ENCODE measurements at places on chromosomes 7 and 10.

GRCh38 chr7:155449869-155450557 lies 7.9 kb upstream of the EN2 start:
- no peak for ATAC-seq

GRCh38 chr10:29253690-29254029 lies 35.2 kb upstream of the LYZL1 start:
- no peak for ATAC-seq

DNA sequence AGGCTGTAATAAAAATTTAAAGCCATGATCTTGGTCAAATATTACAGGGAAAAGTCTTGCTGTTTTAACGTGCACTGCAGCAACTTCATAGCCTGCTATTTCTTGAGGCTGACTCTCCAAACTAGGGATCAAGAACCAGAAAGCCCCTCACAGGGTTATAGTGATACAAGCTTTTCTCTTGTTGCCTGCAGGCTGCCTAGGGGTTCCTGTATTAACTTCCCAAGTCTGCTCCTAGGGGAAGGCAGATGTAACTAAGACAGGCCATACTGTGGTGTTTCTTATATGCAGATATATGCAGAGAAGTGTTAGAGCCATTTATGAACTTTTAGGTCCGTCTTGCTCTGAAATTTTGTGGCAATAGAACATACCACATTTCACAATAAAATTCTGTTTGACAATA lies 175.7 kb downstream of the FOXP2 start:
- no peak for ATAC-seq

- peak; percentile 73 for ATAC-seq
These were observed 77.8 kb downstream of the JAZF1 start for GRCh38 chr7:28102797-28103196.

- ATAC-seq, result no peak
These were observed 256.6 kb upstream of the KLF6 start for GRCh38 chr10:4041635-4042034.

DNA sequence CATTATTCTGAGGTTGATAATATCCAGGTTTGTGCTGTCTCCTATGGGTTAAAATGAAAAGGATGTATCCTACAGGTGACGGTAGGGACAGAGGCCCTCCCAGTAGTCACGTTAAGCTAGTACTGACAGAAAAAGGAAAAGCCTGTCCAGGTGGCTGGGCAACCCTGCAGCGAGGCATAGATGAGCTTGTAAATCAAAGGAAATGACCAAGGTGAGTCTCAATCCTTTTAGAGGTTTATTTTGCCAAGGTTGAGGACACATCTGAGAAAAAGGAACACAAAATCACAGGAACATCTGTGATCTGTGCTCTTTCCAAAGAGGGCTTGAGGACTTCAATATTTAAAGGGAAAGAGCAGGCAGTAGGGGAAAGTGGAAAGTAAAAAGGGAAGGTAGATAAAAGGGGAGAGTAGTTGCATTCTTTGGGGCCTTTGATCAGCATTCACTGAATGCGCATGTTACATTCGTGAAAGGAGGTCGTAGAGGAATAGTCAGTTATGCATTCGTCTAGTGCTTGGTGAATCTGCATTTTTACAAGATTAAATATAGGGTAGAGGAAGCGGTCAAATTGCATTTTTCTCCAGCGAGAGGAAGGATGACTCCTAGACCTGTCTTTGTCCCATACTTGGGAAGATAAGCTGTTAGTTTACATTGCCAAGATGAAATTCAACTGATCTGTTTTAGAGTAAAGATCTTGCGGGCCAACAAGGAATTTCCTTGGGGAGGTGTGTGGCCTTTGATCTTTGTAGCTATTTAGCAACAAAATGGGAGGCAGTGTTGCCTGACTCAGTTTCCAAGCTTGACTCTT lies 884 bp upstream of the GSTO1 start:
- no peak for ATAC-seq

DNA sequence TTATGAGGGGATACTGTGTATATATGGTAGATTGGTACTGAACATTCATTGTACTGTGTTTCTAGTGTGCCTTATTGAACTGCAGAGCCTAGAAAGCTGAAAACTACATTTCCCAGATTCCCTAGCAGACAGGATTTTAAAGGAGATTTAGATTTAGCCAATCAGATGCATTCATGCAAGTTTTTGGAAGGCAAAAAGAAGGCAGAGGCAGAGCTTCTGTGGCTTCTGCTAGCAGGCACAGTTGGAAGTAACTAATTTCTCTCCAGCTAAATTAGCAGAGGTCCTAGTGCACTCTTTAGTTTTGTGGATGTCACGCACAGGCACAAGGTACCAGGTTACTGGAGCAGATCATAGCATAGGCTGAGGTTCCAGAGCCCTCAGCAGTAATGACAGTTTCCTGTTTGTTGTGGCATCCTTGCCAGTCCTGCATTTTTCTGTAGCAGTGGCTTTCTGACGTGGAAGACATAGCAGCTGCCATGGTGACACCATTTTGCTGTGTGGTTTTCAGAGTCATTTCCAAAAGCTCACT lies 83.7 kb upstream of the CCDC71L start:
- no peak for ATAC-seq
